ENCODE measurements at places on chromosomes 16 and 17. TPM values are rescaled to one million over a fixed set of nuclear protein-coding genes. Genes with fewer than 3 reads are reported as not detected.

KRT33A gene
- total RNA-seq, result not detected

KRTAP1-5 gene
- total RNA-seq, result not detected

TNFRSF13B gene
- total RNA-seq, result not detected

DNA sequence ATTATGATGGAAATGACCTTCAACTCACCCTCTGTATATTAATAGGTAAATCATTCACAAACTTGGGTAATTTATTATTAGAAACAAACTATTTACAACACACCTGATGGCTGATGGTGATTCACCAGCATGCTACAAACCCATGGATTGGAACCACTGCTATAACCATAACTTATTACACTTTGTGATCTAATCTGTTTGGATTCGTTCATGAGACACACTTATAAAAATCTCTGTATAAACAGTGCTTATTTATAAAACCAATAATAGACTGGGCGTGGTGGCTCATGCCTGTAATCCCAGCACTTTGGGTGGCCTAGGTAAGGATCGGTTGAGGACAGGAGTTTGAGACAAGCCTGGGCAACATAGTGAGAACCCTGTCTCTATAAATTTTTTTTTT lies 16.0 kb downstream of the SMIM36 start:
- DNase-seq, result no peak

- no peak for DNase-seq
Measured at GRCh38 chr17:7955414-7956227, 23.6 kb downstream of the CNTROB start.

GRCh38 chr17:21003007-21003621 lies 39.7 kb downstream of the USP22 start:
- no peak for DNase-seq

- no peak for DNase-seq
Measured at GRCh38 chr17:41907633-41908539, 10.9 kb downstream of the ACLY start.

- no peak for DNase-seq
Measured at GRCh38 chr17:82670661-82671450, 22.6 kb upstream of the WDR45B start.

- no peak for DNase-seq
Measured at GRCh38 chr17:44216173-44216572, 3.3 kb downstream of the UBTF start.

DNA sequence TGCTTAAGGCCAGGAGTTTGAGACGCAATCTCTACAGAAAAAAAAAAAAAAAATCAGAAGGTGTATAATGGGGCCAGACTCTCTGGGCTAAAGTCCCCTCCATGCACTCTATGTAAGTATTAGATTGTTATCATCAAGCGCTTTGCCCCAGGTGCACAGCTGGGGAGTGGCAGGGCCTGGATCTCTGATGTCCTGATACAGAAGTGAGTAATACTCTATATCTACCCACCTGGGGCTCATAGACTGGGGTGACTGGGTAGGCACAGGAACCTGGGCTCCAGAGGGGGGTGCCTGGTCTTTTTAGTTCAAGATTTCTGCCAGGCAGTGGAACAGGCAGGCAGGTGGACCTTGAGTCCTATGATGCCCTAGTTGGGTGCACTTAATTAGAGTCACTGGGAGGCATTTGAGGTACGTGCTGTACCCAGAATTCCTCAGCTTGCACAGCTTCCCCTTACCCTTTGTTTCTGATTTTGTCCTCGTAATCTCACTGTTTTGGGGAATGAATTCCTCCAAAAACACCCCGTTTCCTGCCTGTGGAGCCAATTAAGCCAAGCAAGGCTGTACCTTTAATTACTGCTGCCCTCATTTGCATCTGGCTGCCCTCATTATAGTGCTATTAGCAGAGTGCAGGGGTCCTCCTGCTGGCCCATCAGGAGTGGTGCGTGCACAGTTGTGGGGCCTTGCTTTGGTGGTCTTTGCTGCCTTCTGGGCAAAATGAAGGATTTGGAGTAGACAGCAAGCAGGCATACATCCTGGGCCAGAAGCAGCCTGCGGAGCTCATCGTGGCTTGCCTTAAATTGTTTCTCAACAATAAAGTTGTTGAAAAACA lies 239.0 kb downstream of the SNX29 start:
- no peak for DNase-seq
